ENCODE measurements at places on chromosomes 11 and 22. TPM values are rescaled to one million over a fixed set of nuclear protein-coding genes. Genes with fewer than 3 reads are reported as not detected.

The ME3 gene
- polyA plus RNA-seq, result 29.4 TPM

The RDX gene
- 36.8 TPM for polyA plus RNA-seq

The KDM4E gene
- polyA plus RNA-seq, result not detected

The NXPE1 gene
- not detected for polyA plus RNA-seq

The GLYATL2 gene
- polyA plus RNA-seq, result not detected

The PATE2 gene
- not detected for polyA plus RNA-seq

The ZBTB16 gene
- polyA plus RNA-seq, result 43.1 TPM

The NOX4 gene
- polyA plus RNA-seq, result 5.7 TPM

The MAP6 gene
- 1.8 TPM for polyA plus RNA-seq

The ROM1 gene
- 3.6 TPM for polyA plus RNA-seq

The KDM4D gene
- polyA plus RNA-seq, result 0.65 TPM

The NLRP10 gene
- not detected for polyA plus RNA-seq

The RIBC2 gene
- 0.17 TPM for polyA plus RNA-seq

The OR6T1 gene
- polyA plus RNA-seq, result not detected

The AGBL2 gene
- polyA plus RNA-seq, result 0.52 TPM
